NCI-H2029 treated with DMSO at 0.1 percent for 48 hours (cell line): ENCODE measurements at places on chromosomes 1 and 21.

DNA sequence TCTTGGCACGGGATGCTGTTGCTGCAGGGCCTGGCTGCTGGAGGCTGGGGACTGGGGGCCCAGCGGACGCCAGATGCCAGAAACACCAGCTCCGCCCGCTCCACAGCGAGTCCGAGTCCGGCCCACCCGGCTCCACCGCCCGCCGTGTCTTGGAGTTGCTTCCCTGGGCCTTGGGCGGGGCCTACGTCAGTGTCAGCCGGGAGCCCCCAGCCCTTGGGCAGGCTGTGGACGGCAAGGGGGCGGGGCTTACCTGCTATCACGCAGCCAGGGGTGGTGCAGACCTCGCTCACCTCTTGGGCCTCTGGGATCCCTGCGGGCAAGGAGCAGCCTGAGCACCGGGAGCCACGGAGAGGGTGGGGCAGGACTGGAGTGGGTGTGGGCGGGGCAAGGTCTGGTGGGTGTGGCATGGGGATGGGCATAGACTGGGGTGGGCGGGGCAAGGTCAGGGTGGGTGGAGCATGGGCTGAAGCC, 21.8 kb downstream of the MMEL1 start:
- DNase-seq, result no peak

- no peak for DNase-seq
Measured at GRCh38 chr1:183238071-183238470, 52.0 kb downstream of the LAMC2 start.

- DNase-seq, result no peak
Measured at GRCh38 chr1:163875927-163876320, 554.2 kb downstream of the NUF2 start.

DNA sequence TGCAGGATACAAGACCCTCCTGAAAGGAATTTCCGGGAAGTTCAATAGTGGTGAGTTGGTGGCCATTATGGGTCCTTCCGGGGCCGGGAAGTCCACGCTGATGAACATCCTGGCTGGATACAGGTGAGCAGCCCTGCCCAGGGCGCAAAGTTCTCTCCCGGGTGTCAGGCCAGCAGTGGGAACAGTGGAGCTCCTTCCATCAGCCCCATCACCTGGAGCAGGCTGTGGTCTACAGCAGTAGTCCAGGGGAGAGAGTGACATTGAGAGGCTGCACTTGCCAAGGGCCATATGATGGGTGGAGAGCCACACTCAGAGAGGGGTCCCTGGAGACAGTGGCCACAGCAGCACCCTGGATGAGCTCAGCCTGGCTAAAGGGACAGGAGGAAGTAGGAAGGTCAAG, 44.1 kb downstream of the TFF3 start:
- DNase-seq, result no peak

DNA sequence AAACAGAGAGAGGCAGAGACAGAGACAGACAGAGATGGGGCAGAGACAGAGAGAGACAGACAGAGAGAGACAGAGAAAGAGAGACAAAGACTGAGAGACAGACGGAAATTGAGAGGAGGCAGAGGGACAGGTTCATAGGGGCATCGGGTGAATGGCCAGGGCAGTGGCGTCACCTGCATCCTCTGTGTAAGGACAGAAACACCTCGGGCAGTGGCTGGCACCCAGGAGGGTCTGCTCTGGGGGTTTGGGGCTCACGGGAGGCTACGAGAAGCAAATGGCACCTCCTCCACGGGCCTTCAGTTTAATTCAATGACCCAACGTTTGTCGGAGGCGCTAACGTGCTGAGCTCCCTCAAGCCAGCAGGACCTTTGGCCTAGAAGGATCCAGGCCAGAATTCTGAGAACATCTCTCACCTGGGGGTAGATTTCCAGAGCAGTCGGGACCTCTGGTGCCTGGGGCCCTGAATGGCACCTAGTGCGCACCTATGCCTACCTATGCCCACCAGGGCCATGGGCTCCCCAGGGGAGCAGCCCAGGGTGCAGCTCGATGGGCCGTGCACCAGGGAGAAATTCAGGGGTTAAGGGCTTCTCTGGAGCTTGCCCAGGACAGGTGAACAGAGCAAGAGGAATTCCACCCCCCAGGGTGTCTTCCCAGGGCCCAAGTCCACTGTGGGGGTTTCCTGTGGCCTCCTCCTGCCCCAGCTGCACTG, 20.6 kb upstream of the PTTG1IP start:
- DNase-seq, result no peak
